Amniotic epithelial cell (primary cell): ENCODE measurements at places on chromosomes 3 and 15.

GRCh38 chr3:114847564-114847963, 299.5 kb downstream of the ZBTB20 start:
- DNase-seq = no peak

DNA sequence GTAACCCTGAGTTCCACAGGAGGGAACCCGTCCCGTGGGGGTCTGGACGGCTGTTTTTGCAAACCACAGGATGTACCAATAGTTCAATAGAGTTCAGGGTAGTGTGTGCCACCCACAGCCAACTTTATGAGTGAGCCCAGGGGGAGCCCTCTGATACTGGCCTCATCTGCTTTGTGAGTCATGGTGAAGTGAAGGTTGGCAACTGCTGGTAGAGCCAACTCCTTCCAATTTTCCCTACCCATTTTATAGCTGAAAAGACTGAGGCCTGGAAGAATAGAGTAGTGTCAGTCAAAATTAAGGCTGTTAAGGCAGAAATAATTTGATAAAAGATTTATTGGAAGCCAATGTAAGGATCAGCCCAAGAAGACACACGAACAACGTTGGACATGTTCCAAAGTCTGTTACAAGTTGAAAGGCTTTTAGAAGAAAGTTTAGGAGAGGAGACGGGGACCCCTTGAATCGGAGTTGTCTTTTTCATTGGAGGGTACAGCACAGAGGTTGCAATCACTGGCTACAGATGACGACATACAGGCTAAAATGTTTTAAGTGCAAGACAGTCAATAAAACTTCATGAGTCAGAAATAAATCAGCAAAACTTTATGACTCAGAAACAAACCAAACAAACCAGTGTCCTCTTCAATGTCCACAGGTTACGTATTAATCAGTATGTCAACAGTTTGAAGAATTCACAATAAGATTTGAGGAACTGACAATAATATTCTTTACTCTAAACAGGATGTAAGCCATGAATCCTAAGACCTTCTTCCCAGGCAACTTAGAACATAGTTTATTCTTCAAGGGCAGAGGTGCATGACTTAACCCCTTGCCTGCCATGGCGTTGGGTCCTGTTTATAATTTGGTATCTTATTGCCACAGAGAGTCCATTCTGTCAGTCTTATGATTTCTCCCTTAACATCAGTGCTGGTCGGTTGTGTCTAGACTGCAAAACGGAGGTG, 62.9 kb upstream of the NR2E3 start:
- peak; percentile 84 for DNase-seq

GRCh38 chr3:122515020-122515468, 305 bp upstream of the KPNA1 start:
- DNase-seq = no peak

DNA sequence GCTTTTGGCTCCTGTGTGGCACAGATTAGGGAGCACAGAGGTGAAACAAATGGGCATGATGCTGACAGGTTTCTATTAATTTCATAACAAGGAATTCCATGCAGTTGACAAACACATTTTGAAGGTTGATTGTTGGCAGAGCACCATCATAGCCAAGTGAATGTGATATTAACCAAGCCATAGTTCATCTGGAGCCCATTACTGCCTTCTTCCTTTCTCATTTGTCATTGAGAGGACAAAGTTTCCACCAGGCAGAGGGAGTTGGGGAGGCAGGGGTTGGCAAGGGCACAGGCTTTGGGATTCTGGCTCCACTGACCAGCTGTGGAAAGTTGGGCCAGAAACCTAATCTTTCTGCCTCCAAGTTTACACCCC, 325.2 kb downstream of the MFSD1 start:
- no peak for DNase-seq

DNA sequence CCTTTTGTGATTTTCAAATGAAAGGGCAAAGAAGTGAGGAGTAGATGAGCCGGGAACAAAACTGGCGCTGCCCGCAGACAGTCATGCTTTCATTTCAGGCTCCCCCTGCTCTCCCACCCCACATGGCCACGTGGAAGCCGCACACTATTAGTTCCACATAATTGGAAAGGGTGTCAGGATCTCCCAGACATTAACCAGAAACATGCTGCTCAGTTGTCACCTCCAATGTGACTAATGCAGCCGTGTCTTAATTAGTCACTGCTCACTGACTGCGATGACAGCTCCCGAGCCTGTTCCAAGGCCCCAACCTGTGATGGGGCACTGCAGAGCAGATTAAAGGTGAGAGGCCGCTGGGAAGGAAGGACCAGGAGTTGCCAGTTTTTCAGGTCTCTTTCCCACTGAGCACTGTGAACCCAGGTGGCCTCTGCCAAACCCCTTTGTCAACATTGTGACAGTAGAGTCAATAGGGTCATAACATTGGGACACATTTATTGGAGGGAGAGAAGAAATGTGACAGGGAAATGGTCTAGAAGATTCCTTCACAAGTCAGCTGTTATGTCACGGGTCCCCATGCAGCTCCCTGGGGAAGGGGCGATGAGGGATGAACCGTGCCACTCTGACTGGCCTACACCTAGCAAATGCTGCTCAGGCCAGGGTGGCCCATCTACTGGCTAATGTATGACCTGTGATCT, 38.6 kb upstream of the SFMBT1 start:
- DNase-seq = no peak

- no peak for DNase-seq
Observed at GRCh38 chr3:113269661-113270060, 58.3 kb downstream of the BOC start.

DNA sequence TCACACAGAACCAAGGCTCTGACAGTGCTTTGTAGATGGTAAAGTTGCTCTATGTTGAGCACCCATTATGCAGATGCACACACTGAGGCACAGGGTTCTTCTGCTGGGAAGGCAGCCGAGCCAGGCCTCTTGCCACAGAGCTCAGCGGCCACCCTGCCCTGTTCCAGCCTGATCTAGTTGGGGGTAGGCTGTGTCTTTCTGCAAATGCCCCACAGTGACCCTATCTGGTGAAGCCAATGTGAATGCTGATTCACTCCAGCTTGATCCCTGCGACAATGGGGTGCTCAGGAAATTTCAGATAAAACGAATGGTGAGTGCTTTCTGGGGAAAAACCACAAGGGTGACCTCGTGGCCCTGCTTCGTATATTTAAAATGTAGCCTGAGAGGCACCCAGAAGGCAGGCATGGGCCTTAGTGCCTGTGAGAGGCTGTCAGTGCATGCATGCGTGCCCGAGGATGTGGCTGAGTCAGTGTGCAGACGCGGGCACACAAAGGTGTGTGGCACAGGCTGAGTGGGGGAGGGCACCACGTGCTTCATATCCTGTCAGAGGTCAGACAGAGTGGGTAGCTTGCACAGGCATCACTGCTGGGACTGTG, 85.7 kb downstream of the ATP2B2 start:
- DNase-seq = no peak

- no peak for DNase-seq
Observed at GRCh38 chr3:158217992-158218391, 108.1 kb downstream of the RSRC1 start.

DNA sequence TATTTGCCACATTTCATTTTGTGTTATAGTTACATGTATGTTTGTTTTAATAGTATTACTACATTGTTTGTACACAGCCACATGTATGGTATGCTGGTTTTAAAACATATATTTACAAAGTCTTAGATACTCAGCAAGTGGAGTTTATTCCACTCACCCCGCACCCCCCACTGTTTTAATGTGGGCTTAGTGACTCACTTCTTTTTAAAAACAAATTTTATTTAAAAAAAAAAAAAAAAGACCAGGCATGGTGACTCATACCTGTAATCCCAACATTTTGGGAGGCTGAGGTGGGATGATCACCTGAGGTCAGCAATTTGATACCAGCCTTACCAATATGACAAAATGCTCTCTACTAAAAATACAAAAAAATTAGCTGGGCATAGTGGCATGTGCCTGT, 26.9 kb upstream of the TJP1 start:
- no peak for DNase-seq

DNA sequence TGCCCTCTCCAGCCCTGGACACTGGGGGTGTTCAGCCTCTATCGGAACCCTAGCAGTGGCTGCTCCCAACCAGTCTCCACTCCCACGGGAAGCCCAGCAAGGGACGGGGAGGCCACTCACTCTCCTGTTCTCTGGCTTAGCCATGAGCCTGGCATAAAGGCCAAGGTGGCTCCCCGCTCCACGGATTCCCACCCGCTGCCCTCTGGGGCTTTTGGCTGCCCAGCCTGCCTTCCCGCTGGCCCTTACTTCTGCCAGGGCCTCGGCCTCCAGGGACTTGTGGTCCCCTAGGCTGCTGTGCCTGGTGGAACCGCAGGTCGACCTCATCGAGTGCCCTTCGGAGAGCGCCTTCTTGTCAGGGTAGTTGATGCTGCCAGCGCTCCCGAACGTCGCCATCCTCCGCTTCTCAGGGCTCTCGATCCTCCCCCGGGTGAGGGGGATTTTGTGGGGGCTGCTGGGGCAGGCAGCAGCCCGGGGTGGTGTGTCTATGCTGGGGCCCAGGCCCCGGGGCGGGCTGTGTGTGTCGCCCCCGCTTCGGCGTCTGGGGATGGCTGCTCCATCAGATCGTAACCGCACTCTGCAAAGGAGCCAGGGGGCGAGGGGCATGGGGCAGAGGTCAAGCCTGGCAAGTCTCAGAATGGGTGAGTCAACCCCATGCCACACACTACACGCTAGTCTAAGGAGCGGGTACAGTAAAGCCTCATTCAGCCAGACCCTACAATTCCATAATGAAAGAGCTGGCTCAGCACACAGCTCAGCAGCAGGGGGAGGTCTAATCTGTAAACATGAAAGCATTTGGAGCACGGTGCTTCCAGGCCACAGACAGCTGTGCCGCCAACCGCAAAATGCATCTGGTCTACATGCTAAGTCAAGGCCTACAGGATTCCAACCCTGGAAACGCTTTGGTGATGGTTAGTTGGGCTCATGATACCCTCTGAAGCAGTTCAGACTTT, 27.3 kb upstream of the RAD18 start:
- DNase-seq = peak; percentile 97

DNA sequence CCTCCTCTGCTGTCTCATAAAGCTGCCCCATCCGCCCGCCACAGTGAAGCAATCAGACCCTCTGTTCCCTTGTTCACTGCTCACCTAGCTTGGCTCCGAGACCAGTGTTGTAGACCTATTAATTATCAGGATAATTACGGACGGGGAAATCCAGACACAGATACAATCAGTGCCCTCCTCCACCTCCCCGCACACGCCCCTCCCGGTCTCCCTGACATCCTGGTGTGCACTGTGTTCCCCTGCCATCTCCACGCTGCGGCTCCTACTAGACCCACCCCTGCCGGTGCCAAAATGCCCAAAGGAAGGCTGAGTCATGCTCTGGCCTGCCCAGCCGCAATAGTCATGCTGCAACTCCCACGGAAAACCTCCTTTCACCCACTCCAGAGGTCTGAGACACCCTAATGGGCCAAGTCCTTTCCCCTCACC, 277.3 kb upstream of the TLE3 start:
- peak; percentile 63 for DNase-seq

- DNase-seq = no peak
Observed at GRCh38 chr3:59438492-59438891, 388.7 kb upstream of the CFAP20DC start.

DNA sequence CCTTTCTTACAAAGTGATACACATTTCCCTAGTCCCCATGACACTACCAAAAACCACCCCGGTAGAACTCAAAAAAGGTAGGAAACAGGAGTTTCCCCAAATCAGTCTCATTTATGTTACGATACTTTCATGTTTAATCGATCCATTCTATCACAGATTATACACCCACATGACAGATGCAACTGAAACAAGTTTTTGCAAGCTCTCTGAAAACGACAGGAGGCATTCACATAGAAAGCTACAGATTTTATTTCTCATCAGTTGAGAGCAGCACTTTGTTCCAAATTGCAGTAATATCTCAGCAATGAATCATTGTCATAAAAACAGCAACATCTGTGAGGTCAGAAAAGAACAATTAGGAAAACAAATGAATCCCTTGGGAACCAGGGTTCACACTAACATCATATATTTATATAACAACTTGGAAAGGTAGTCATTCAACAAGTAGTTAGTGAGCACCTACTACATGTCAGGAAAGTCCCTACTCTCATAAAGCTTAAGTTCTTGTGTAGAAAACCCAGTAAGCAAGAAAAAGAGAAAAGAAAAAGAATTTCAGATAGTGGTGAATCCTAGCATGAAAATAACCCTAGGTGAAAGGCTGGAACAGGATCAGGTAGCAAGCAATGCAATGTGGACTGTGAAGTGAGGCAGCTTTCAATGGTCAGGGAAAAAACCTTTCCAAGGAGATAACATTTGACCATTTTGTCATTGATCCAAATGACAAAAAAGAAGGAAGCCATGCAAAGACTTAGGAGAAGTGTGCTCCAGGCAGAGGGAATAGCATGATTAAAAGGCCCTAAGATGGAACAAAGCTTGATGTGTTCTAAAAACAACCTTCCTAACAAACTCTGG, 8.3 kb downstream of the PLD1 start:
- DNase-seq = peak; percentile 84

- no peak for DNase-seq
Observed at GRCh38 chr3:130838898-130839600, 54.8 kb upstream of the ATP2C1 start.

- DNase-seq = peak; percentile 21
Observed at GRCh38 chr3:142211034-142211433, 14.4 kb downstream of the GK5 start.

- peak; percentile 74 for DNase-seq
Observed at GRCh38 chr15:77455696-77456321, 35.1 kb downstream of the HMG20A start.

DNA sequence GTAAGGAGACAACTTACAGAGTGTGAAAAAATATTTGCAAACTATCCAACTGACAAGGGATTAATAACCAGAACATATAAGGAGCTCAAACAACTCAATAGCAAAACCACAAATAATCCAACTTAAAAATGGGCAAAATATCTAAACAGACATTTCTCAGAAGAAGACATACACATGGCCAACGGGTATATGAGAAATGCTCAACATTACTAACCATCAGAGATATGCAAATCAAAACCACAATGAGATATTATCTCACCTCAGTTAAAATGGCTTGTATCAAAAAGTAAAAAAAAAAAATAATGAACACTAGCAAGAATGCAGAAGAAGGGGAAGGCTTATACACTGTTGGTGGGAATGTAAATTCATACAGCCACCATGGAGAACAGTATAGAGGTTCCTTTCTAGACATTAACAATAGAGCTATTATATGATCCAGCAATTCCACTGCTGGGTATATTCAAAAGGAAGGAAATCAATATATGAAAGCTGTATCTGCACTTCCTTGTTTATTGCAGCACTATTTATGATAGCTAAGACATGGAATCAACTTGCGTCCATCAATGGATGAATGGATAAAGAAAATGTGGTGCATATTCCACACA, 998.6 kb downstream of the NAALADL2 start:
- peak; percentile 2 for DNase-seq

- peak; percentile 39 for DNase-seq
Observed at GRCh38 chr3:126481808-126482502, 6.3 kb upstream of the ZXDC start.

- peak; percentile 92 for DNase-seq
Observed at GRCh38 chr15:56040081-56041035, 46.9 kb upstream of the NEDD4 start.

- peak; percentile 44 for DNase-seq
Observed at GRCh38 chr3:38519000-38519399, 22.9 kb downstream of the EXOG start.

DNA sequence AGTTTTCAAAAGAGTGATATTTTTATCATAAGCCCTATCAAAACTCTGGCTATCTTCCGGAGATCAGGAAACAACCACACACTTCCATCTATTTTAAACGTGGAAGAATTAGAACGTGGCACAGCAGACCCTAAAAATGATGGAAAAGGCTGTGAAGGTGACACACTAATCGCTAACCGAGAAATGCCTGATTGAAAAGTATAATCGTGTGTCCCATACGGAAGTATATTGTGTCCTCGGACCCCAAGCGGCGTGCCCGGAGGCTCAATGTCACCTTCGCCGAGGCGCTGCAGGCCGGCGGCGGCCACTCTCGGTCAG, 642 bp downstream of the COX5A start:
- DNase-seq = no peak

- no peak for DNase-seq
Observed at GRCh38 chr3:8523041-8523440, 21.4 kb downstream of the LMCD1 start.
